ENCODE measurements at places on chromosomes 6 and 20.

GRCh38 chr20:62856931-62857619, 4.5 kb downstream of the TCFL5 start:
- DNase-seq, result no peak

GRCh38 chr6:107618672-107619071, 128.8 kb downstream of the SOBP start:
- DNase-seq, result no peak

DNA sequence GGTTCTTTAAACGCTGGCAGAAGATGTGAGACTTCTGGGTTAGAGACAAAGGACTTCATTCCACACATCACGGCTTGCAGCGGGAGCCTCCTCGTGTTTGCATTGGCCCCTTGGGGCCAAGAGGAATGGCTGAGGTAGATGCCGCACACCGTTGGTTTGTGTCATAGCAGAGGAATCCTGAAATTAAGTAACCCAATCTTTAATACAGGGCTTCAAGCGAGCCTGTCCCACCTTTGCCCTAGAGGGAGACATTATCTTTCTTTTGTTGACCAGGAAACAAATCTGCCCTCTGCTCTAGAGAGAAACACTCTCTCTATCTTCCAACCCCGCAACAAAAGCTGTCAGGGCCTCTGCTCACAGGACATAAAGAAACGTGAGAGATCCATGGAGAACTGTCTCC, 277.5 kb upstream of the ZFP64 start:
- no peak for DNase-seq

GRCh38 chr20:37357481-37358365, 11.8 kb downstream of the SRC start:
- no peak for DNase-seq

- peak; percentile 66 for DNase-seq
These were observed 631 bp downstream of the MDGA1 start for GRCh38 chr6:37696841-37697662.

DNA sequence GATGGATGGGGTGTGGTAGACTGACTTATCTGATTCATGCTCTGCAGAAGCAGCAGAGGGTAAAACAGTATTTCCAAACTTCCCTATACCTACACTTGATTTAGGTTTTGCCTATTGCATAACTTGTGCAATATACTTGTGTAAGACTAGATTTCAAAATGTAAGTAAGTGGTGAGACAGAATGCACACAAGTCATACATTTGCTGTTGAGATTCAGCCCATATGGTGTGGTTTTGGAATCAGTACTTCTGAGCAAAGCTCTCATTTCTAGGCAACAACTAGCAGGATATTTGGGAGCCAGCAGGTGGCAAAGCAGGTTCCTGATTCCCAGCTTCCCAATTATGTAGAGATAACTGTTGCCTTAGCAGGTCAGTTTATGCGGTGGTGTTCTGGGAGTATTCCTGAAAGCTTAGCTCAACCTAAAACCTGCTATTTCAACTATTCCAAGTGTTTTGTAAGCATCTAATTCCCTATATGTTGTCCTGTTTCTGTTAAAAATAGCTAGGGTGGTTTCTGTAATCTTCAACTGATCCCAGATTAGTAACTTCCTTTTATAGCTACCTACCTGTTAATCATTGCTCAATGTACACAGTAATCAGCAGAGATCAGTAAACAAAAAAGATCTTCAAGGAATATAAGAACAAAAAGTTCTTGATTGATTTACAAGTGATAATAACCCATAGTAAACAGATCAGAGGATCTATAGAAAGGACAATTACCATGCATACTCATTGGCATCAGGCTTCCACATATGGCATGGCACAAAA, 8.5 kb upstream of the FABP7 start:
- DNase-seq, result no peak

DNA sequence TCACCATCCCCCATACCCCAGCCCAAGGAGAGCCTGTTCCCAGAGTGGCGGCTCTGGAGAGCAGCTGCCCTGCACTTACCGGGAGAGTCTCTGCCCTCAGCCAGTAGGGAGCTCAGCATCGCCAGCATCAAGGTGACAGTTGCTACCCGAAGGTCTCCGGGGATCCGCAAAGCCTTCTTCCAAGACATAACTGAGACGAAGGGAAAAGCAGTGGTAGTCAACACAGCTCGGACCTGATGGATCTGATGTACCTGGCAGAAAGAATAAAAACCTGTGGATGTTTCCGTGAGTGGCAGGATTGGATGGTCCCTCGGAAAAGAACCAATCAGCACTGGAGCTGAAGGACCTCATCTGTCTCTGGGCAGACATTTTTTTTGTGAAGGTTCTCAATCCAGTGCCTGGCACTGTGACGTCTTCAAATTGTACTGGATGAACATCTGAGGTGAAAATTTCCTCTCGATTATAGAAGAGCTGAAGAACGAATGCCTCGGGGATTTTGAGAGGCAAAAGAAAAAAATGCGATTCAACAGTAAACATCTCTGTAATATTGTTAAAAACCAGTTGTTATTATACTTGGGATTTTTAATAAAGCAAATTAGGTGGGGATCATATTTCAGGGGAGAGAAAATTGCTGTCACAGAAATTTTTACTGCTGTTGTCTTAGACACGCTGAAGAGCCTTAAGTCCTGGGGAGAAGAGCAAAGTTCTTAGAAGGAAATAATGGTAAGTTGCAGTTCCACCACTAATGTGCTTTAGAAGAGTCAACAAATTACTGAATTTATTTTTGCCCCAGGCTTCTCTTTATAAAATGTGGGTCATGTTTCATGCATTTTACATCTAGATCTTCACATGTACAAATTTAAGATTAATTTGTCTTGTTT, at the start of gene HLA-DQB1:
Gene HLA-DQB1, minus strand, starts transcription at position 238 of the 881 bp plus-strand sequence. Its CDS starts 50 bp downstream, at position 188.
- peak; percentile 50 for DNase-seq

GRCh38 chr20:57621421-57622200, 1.4 kb upstream of the ZBP1 start:
- DNase-seq, result no peak

DNA sequence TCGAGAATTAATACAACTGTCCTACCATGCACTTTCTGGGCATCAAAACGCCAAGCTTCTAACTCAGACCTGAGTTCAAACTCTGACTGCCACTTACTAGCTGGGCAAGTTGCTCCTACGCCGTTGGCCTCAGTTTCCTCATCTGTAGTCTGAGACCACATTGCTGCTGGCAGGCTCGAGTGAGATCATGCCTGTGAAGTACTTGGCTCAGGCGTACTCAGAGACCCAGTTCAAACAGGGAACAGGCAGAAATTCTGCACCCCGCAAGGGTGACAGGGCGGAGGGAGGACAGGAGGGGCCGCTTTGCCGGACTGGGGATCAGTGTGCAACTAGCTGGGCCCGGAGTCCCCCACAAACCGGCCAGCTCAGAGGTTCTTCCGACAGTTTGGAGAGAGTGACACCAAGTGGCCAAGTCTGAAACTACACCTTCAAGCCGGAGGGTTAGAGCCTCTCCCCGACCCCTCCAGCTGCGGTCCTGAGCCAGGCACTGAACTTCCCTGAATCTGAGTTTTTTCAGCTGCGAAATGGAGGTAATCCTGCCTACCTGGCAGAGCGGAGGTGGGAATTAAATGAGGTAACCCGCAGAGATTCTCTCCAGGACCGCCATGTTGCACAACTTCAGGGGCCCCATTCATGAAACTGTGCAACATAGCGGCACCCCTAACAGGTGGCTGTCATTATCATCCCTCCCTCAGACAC, 46.0 kb upstream of the PTPN1 start:
- peak; percentile 73 for DNase-seq

- DNase-seq, result no peak
These were observed 16.7 kb downstream of the RAET1E start for GRCh38 chr6:149881066-149881766.

DNA sequence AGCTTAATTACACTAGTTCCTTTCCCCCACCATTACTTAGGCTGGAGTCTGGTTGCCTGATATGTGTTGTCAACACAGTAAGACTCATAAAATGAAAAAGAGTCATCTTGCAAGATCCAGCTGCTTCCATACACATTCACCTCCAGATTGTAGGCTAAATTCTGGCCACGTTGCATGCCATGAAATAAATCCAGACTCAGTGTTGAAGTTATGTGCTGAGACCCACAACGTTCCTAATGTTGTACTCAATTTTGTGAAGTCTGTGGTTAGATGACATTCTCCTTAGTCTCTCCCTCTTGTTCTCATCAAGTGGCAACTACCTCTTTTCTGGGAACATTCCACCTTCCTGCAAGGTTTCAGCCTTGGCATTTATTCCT, 212.3 kb downstream of the LMBRD1 start:
- no peak for DNase-seq

- DNase-seq, result no peak
These were observed 7.7 kb downstream of the MMP24OS start for GRCh38 chr20:35270021-35270902.

DNA sequence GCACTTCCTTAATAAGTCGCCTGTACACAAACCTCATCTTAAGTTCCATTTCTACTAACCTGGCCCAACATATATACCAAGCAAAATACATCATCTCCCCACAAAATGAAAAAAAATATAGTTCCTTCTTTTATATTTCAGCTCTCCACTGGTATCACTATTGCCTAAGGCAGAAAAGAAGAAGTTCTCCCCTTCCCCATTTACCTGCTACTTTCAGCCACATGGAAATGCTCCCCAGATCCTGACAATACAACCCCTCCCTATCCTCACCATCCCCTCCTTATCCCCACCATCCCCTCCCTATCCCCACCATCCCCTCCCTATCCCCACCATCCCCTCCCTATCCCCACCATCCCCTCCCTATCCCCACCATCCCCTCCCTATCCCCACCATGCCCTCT, 175.7 kb downstream of the LINC00237 start:
- no peak for DNase-seq

Data from urothelium cell line (cell line).